ENCODE measurements at places on chromosomes 5 and 9.

GRCh38 chr9:16417161-16417560, 453.3 kb downstream of the BNC2 start:
- DNase-seq = no peak

- DNase-seq = no peak
Measured at GRCh38 chr5:25119650-25120049, 474.9 kb upstream of the CDH10 start.

DNA sequence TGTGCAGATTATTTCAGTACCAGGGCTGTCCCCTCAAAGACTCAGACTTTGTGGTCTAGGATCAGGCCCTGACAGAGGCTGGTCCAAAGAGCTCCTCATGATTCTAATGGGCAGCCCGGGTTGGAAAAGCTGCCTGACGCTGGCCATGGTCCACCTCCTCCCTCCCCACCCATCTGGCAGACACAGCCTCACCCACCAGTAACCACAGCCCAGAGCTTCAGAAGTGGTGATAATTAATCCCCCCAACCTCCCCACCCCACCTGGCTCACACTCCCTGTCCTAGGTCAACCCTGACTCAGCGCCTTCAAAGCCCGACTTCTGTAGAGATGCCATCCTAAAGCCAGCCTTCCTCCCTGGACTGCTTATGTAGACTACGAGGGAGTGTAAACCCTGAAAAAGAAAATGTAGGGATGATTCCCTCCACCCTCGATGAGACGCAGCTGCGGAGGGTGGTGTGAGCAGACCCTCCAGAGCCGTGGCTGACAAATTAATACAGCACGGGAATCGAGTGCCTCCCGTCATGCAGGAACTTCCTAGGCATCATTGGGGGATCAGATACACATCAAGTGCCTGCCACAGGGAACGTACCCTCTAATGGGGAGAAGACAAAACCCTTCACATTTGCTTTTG, 7.0 kb downstream of the UBE2QL1 start:
- DNase-seq = no peak

DNA sequence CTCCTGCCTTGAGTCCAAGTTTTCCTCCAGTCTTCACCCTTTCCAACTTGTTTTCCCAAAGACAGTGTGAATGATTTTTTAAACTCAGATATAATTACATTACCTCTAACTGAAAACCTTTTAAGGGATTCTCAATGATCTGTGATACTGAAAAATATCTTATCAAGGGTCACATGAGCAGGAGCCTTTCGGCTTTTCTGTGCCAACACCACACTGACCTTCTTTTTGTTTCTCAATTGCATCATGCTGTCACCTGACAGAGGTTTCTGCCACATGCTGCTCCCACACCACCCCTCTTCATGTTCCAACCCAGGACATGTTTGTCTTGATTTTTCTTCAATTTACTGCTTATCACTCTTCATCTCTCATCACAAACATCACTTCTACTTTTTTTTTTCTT, 820.0 kb downstream of the PRELID2 start:
- DNase-seq = no peak

DNA sequence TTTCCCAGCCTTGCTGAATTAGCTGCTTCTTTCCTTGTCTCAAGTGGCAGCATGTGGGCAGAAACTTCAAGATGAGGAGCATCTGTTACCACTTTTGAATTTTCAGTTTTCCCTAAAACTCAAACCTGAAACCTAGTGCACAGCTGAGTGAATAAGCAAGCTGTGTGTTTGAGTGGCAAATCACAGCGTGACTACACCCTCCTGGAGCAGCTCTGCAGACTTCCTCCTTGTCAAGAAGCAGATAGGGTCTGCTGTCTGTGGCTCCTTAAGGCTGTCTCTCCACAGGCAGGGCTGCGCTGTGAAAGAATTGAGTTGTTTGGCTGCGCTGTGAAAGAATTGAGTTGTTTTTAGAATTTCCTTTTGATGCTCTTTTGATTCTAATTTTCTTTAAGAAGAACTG, 179.7 kb upstream of the HAPLN1 start:
- no peak for DNase-seq

DNA sequence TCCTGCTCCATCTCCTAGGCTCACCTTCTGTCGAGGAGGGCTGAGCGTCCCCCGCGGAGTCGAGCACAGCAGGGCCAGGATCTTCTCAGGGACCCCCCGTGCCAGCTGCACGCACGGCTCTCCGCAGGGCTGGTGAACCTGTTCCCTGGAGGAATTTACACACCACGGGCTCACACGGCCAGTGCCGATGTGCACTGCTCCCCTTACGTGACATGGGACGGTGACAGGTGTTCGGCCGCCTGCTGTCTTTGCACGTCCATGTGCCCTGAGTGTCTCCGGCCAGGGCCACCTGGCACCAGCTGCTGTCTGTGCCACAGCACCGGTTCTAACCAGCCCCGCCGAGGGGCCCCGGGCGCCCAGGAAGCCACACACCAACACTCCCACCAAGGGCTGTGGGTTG, 8.7 kb upstream of the AGPAT2 start:
- DNase-seq = peak; percentile 75

DNA sequence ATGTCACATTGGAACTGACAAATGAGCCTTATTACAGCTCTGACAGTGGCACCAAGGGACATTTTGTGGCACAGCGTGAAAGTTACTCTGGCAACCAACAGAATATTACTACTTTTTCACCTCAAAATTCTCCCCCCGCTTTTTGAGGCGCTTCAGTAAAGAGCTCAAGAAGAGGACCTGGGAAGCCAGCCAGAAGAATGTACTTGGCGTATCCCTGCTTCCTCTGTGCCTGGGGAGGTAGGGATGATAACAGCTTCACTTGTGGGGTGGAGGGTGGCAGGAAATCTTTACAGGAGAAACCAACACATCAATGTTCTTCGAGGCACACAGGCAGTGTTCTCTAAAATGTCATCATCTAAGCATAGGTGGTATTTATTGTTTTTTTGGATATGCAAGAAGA, 624.1 kb downstream of the NR2F1-AS1 start:
- DNase-seq = no peak

DNA sequence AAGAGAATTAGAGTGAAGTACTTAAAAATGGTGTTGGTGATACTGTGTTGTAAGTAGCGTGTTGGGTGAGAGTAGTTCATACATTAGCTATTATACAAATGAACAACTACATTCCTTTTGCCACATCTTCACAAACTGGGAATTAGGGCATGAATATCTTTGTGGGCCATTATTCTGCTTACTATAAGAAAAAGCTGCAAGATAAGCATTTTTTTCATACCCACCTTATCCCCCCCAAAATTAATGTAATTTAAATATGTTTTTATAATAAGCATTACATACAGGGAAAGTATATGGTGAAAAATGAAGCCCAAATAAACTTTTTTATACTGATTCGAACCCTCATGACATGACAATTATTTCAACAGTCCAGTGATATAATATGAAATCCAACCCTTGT, 69.5 kb downstream of the FAM81B start:
- DNase-seq = no peak

DNA sequence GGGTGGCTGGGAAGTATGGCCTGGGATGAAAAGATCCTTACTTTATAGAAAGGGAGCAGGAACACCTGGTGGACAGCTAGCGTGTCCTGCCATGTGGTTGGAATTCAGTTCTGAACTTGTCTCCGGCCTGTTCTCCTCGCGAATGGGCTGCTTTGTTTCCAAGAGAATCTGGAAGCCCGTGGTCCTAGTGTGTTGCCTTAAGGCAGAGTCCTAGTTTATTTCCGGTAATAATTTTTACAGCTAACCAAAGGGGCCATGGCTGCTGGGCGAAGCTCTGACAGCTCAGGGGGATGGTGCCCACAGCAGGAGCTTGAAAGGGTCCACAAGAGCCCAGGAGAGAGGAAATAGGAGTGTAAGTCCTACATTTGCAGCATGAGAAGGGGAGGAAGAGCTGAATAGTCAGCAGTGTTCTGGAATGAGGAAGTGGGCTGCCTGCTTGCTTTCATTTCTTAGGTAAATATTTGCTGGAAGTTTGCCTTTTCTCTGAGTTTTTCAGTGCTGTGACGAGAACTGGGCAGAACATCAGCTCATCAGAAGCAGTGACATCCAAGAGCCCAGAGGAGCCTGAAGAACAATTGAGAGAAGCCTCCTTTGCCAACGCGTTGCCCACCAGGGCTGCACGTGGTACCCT, 13.1 kb upstream of the IGFBPL1 start:
- peak; percentile 49 for DNase-seq

GRCh38 chr9:137115394-137116026, 977 bp upstream of the DPP7 start:
- DNase-seq = no peak

- no peak for DNase-seq
Measured at GRCh38 chr9:120905315-120906164, 21.1 kb downstream of the TRAF1 start.

DNA sequence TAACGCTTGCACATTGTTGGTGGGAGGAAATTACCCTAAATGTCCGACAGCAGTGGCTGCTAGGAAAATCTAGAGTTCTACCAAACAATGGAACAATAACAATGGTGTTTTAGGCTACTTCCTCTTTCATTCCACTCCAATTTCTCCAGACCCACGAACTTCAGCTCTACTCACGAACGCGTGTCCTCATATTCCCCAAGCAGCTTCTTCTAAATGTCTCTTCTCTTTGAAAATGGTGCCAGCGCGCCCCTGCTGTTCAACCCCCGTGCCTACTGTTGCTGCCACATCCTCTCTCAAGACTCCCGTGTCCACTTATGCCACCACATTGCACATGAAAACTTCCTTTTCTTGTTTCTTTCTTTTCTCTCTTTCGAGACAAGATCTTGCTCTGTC, 25.6 kb downstream of the OR2V2 start:
- peak; percentile 46 for DNase-seq

DNA sequence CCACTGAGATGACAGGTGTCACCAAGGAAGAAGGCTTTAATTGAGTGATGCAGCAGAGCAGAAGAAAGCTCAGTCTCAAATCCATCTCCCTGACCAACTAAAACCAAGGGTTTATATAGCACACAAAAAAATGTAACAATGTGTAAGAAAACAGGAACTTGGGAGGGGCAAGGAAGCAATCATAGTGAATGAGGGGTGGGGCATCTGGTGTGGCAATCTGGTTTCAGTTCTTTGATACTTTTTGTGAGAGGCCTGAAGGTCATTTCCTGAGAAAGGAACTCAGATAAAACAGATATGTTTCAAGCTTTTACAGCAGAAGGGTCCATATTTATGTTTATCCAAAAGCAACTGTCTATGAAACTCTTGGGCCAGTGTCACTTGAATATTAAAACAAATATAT, 19.7 kb downstream of the CD180 start:
- DNase-seq = no peak

GRCh38 chr5:78512435-78512834, 136.1 kb downstream of the LHFPL2 start:
- DNase-seq = no peak

- no peak for DNase-seq
Measured at GRCh38 chr9:32426278-32426939, 42.0 kb downstream of the ACO1 start.

GRCh38 chr5:144378681-144379080, 208.0 kb downstream of the KCTD16 start:
- no peak for DNase-seq

DNA sequence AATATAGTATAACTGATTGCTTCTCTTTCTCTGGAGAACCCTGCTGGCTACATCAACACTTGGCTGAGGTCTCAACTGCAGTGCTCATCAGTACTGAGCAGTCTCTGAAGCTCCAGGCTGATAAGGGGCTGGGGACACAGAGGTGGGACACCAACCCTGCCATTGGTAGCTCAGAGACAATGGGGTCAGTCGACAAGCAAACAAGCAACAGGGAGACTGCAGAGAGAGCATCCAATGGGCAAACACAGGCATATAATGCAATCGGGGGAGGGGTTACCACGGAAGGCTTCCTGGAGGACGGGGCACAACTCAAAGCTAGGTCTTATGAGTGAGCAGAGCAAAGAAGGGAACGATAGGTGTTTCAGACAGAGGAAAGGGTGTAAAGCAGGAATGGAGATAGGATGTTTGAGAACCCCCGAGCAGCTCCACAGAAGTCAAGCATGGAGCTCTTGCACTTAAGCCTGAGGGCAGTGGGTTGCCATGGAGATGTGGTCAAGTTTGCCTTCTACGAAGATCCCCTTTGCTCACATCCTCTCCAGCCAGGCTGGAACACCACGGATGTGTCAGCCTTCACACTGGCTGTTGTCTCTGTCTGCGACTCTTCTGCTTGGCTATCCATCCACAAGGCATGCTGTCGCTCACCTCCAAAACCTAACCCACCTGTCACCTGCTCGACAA, 21.5 kb upstream of the AKNA start:
- no peak for DNase-seq

- peak; percentile 85 for DNase-seq
Measured at GRCh38 chr9:14993061-14993800, 83.0 kb upstream of the FREM1 start.

DNA sequence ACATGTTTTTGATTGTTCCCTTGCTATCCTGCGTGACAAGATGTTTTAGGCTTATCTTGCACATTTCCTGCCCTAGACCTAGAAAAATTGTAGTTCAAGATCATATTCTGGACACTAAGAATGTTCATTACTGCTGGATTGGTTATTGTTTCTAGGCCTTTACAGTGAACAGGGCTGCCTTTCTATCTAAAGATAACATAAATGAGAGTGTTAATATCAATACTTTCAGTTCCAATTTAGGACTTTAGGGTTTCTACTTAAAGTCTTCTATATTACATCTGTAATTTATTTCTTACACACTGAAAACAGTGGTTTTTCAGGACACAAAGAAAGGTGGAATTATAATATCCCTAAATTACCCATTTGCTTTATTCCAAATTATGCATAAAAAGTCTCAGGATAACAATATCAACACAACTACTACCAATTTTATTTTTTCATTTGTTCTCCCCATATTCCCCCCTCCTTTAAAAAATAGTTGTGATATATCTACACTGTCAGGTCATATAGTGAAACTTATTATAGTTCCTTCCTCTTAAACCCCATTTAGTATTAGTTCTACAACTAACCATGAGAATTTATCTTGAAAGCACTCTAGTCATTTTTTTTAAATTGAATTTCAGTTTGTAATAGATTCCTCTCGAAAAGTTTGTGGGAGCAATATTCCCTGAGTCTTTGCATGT, 293.9 kb upstream of the RIOK2 start:
- DNase-seq = no peak

DNA sequence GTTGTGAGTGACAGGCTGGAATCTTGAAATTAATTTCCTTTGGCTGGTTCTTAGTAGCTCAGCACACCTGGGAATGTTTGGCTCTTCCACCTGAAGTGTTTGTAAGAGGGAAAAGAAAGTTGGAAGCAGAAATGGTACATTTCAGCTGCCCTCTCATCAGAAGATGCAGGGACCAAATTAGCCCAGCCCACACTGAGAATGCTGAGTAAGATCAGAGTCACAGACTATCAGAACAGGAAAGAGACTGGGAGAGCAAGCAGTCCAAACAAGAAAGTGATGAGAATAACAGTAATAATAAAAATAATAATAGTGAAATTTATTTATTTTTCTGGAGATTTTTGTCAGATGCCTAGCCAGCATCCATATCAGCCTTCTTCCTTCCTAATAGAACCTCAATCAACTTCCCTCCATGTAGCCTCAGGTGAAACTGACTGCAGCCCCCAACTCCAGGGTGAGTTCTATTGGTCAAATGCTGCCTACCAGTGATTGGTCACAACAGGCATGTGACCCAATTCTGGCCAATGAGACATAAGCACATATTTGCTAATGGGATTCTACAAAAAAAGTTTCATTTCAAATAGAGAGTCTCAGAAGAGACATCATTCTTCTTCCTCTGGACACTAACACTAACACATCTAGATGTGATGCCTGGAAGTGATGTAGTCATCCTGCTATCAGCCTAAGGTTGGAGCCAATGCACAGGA, 31.2 kb upstream of the ADRA1B start:
- no peak for DNase-seq

All from pancreas (tissue), 10 donors.